Stimulated activated CD4-positive, alpha-beta T cell treated with anti-CD3 and anti-CD28 coated beads, Interleukin-12 subunit alpha, Interleukin-12 subunit beta, amount 100 ng/mL, for 24 hours (primary cell): ENCODE measurements at places on chromosomes 7 and 10.

- no peak for DNase-seq
Measured at GRCh38 chr7:51288896-51289622, 27.6 kb downstream of the COBL start.

GRCh38 chr7:4129481-4130122 is 552.5 kb upstream of the FOXK1 start:
- DNase-seq = no peak

GRCh38 chr10:89679986-89680385 is 21.4 kb upstream of the KIF20B start:
- no peak for DNase-seq

DNA sequence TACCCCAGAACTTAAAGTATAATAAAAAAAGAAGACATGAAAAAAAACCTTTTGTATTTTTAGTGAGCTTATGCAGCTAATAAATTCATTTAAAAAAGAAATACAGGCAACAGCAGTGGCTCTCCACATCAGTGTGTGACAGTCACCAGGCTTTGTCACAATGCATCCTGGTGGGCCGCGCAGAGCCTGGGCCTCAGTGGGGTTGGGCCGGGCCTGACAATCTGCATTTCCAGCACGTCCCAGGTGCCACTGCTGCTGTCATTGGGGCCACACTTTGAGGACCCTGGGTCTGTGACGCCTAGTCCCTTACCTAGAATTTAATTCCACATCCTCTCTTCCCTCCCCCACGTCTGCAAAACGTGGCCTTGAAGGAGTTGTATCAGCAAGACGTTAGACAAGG is 284.5 kb downstream of the ADARB2 start:
- DNase-seq = no peak

- no peak for DNase-seq
Measured at GRCh38 chr10:70191161-70191971, 21.1 kb upstream of the SAR1A start.

GRCh38 chr7:8277394-8277982 is 15.5 kb upstream of the ICA1 start:
- DNase-seq = no peak

GRCh38 chr7:79455173-79455790 is 1.8 kb upstream of the MAGI2 start:
- DNase-seq = no peak

GRCh38 chr7:46178661-46179060 is 257.6 kb upstream of the IGFBP3 start:
- DNase-seq = no peak

GRCh38 chr7:128940494-128941322 is 3.0 kb downstream of the IRF5 start:
- DNase-seq = no peak

GRCh38 chr7:74246497-74246896 is 7.7 kb downstream of the RFC2 start:
- DNase-seq = no peak

- DNase-seq = no peak
Measured at GRCh38 chr10:63197344-63198092, 64.4 kb downstream of the NRBF2 start.

- no peak for DNase-seq
Measured at GRCh38 chr10:49747303-49747646, 14.8 kb downstream of the OGDHL start.

DNA sequence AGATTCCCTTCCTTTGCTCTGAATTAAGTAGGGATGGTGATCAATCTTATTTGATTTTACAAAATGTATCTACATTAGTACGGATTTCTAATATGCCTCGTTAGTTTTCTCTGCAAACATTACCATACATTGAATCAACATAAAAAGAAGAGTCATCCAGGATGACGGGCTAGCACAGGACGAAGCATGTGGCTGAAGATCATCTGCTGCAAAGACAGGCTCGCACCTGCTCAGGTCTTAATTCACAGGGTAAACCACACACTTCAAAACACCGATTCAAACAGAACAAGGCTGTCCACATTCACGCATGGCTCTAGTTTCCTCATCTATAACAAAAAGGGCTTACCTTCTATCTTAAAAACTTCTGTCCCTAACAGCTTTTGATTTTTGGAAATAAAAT is 323.0 kb downstream of the PARD3 start:
- no peak for DNase-seq

DNA sequence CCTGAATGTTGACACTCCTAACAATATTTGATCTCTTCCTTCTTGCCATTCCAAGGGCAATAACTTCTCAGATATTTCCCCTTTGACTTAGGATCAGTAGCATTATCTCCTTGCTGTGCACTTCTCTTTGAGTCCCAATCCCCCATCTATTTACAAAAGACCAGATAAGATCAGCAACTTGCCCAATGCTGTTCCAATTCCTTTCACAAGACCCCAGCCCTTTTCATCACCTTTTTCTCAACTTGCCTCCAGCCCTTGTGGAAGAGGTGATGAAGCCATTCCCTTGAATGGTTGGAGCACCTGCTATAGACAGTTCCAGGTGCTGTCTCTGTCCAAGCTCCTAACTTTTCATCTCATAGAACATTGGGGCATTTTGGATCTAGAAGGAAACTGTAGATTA is 51.1 kb upstream of the ARID5B start:
- DNase-seq = no peak

GRCh38 chr7:85474234-85474633 is 287.4 kb upstream of the SEMA3D start:
- no peak for DNase-seq
